ENCODE measurements at places on chromosomes 7 and 10. TPM values are rescaled to one million over a fixed set of nuclear protein-coding genes. Genes with fewer than 3 reads are reported as not detected.

PRKG1 gene
- 19.7 TPM for total RNA-seq

- H3K27me3 ChIP-seq: no peaks in the 10 kb centered on the region
- H3K4me3 ChIP-seq: no peak overlapping the region
- H3K36me3 ChIP-seq: no peaks in the 10 kb centered on the region
Observed at GRCh38 chr10:127064474-127064873, 131.9 kb downstream of the INSYN2A start.

- no peaks in the 10 kb centered on the region for H3K4me1 ChIP-seq
- no peaks in the 10 kb centered on the region for H3K36me3 ChIP-seq
- DNase-seq: no peak
- no peak overlapping the region for H3K27ac ChIP-seq
- H3K27me3 ChIP-seq: no peaks in the 10 kb centered on the region
Observed at GRCh38 chr10:59354434-59354833, 7.9 kb downstream of the FAM13C start.

GRCh38 chr7:48183370-48183743, 12.1 kb downstream of the ABCA13 start:
- H3K36me3 ChIP-seq: no peaks in the 10 kb centered on the region
- H3K27me3 ChIP-seq: no peaks in the 10 kb centered on the region
- DNase-seq: no peak
- H3K4me3 ChIP-seq: no peak overlapping the region
- H3K27ac ChIP-seq: no peak overlapping the region
- H3K4me1 ChIP-seq: no peaks in the 10 kb centered on the region
